ENCODE measurements at places on chromosomes 1 and 21.

DNA sequence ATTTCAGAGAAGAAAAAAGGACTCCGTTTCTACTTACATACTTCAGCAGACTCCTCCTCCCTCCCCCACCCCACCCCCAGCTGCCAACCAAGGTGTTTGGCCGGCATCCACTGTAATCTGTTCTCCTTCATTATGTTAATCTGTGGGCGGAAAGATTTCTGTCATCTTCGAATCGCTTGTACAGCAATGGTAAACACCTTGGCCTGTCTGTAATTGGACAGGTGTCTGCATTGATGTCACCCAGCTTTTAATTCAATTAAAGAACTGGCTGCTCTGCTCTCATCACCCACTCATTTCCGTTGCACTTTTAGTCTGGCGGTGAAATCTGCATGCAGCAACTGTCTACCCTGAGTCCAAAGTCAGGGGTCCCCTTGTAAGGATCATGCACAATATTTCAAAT lies 368.6 kb downstream of the USH2A start:
- peak; percentile 12 for DNase-seq

- DNase-seq = no peak
Measured at GRCh38 chr1:145958734-145959133, 917 bp upstream of the LIX1L start.

- peak; percentile 32 for DNase-seq
Measured at GRCh38 chr1:225882694-225883615, 775 bp upstream of the TMEM63A start.

DNA sequence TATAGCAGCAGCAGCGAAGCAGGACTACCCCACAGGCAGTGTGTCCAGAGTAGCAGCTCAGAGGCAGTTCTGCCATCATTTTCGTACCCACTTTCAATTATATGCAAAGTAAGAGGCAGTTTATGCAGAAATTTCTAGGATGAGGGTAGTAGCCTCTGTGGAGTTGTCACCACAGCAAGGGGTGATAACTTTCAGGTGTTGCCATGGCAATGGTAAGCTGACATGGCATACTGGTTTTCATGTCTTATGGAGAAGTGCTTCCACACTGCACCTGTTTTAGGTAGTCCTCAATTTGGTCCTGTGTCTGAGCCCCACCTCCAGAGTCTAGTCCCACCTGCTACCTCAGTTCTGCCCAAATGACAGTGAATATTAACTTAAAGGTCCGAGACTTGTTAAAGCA lies 133.3 kb upstream of the SYT6 start:
- DNase-seq = no peak

All from astrocyte (in vitro differentiated cells and primary cell).